Stimulated activated CD4-positive, alpha-beta T cell treated with anti-CD3 and anti-CD28 coated beads, Interleukin-1b, Interleukin-23, amount 100 ng/mL, for 4 hours (primary cell): ENCODE measurements at places on chromosomes 1 and 21.

DNA sequence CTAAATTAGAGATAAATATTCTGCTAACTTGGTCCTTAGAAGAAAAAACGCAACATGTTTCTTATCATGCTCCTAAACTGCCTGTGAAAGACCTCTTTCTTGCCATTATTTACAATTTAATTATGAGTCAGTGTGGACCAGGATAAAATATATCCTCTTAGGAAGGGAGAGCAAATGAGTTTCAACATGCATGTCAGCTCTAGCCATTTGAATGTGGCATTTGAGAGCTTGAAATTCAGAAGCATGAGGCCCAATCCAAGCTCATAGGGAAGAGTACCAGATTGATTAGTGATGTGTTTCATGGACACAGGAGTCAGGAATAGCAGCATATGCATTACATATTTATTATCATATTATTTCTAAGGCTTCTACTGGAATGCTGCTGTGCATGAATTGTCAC, 39.3 kb downstream of the TBX15 start:
- DNase-seq, result no peak

- no peak for DNase-seq
These were observed 14.0 kb upstream of the CTRC start for GRCh38 chr1:15424146-15424667.

- DNase-seq, result no peak
These were observed 1.6 kb downstream of the ABCA4 start for GRCh38 chr1:94119306-94119705.

- no peak for DNase-seq
These were observed 273.8 kb downstream of the MATN1 start for GRCh38 chr1:30449428-30450147.

DNA sequence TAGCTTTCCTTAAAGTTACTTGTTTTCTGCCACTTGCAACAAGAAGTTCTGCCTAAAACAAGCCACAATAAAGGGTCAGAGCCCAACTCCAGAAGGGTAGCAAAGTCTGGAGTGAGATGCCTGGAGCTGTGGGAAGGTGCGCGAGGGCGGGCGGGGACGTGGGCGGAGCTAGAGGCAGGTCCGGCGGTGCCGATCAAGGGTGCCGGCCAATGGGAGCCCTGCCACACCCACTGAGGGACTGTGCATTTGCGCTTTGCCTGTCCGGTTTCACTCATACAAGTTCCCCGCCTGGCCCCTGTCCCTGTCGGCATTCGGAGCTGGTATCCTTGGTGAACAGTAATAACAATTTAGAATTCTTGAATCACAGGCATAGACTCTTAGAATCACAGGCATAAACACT, 732.4 kb downstream of the MATN1 start:
- no peak for DNase-seq

GRCh38 chr1:33195556-33195955, 13.7 kb upstream of the TRIM62 start:
- DNase-seq, result no peak

GRCh38 chr1:113830039-113830438, 17.8 kb upstream of the RSBN1 start:
- no peak for DNase-seq

DNA sequence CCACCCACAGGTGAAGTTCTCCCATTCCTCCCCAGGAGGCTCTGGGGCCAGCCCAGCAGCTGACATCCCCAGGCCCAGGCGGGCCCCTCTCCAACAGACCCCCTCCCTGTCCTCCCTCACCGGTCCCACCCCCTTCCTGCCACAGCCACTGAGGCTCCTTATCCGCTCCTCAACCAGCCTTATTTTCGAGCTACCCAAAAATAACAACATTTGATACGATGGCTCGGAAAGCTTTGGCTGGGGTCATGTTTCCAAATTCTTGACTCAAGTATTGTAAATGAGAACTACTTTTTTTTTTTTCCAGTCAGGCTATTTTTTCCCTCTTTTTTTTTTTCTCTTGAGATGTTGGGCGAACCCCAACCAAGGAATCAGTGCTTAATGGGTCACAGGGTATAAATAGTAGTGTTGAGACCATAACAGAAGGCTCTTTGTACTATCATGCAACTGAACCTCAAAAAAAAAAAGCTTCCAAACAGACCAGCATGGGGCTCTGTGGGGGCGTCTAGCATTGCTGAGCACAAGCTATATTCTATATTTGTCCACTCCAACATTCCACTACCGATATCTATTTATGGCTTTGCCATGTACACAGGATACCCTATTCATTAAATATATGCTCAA, 27.2 kb downstream of the IRF2BP2 start:
- no peak for DNase-seq

DNA sequence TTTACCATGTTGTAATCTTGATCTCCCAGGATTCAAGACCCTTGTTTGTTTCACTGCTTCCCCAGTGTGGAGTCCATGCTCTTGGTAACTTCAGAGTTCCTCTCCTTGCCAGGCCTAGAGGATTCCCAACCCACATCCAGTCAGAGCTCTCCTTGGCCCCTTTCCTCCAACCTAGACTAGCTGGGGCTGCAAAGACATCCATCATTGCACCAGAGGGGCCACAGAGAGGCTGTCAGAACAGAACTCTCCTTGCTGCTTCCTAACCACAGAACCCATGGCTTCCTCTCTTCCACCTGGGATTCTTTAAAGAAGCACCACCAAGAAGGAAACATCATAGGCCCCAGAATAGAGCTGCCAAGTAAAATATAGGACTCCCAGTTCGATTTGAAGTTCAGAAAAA, 81.0 kb downstream of the HMGB4 start:
- no peak for DNase-seq

DNA sequence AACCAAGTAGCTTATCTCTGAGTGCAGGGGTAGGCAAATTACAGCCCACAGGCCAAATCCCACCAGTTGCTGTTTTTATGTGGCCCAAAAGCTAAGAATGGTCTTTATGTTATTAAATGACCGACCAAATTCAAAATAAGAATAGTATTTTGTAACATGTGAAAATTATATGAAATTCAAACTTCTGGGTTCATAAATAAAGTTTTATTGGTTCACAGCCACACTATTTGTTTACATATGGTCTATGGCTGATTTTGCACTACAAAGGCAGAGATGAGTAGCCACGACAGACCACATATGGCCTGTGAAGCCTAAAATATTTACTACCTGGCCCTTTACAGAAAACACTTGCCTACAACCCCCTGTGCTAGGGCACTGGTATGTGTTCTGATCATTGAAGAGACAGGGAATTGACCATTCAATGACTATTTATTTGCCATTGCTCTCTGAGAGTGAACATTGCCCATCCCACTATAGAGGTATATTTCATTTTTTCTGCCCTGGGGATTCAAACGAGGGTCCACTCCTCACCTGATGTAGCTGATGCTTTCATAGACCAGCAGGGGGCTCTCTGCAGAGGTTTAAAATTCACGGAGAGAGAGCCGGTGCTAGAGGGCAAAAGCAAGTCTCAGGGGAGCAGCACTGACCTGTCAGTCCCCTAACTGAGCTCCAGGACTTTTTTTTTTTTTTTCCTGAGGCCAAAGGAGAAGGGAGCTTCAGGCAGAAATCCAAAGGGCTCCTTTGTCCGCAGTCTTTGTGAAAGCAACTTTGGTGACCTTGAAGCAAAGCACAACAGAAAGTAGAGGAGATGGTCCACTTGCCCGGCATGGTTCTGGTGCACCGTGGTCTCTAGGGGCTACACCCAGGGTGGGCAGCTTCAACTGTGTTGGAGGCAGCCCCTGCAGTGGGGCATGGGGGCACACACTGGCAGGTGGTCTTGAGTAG, 7.3 kb upstream of the GNL2 start:
- no peak for DNase-seq

DNA sequence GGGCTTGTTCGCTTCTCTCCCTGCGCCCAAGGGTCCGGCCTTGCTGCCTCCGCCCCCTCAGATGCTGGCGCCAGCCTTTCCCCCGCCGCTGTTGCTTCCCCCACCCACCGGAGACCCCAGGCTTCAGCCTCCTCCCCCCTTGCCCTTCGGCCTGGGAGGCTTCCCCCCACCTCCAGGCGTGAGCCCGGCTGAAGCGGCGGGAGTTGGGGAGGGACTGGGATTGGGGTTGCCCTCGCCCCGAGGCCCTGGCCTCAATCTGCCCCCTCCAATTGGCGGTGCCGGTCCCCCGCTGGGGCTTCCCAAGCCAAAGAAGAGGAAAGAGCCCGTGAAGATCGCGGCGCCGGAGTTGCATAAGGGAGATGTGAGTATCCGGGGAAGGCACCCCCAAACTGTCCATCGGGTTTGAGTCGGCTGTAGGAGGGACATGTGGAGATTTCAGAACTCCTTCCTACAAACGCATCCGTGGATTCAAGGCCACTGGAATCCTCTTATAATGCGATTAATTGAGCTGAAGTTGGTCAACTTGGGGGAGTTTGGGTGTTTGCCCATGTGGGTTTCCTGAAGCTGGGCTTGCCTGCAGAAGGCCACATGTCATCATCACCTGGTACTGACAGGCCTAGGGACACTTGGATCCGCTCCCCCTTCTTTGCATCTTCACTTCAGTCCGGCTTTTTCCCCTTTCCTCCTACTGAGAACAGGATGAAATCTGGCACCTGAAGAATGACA, 707 bp downstream of the PRCC start:
- no peak for DNase-seq

- DNase-seq, result no peak
These were observed 86.8 kb downstream of the WLS start for GRCh38 chr1:68145418-68146126.

GRCh38 chr21:29185633-29186032, 55.2 kb downstream of the MAP3K7CL start:
- DNase-seq, result no peak

GRCh38 chr1:110148961-110149360, 1.3 kb upstream of the SLC6A17 start:
- DNase-seq, result no peak

GRCh38 chr21:38495696-38496095, 2.6 kb downstream of the ERG start:
- DNase-seq, result no peak

- DNase-seq, result peak; percentile 26
These were observed 3.6 kb downstream of the KIAA0040 start for GRCh38 chr1:175188936-175189335.

DNA sequence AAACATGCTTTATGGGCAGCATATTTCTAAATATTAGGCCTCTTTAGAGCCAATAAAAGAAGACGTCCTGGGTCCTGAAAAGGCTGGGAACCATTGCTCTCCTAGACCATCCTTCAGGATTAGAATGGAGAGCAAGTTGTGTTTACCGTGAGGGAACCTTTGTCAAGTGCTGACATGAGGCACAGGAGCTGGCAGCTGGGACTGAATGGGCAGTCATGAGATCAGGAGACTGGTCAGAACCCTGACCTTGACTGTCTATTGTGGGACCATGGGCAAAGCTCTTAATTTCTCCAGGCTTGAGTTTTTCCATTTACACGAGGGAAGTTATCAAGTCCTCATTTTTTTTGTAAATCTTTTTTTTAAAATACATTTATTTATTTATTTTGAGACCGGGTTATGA, 5.2 kb downstream of the PFKFB2 start:
- no peak for DNase-seq

DNA sequence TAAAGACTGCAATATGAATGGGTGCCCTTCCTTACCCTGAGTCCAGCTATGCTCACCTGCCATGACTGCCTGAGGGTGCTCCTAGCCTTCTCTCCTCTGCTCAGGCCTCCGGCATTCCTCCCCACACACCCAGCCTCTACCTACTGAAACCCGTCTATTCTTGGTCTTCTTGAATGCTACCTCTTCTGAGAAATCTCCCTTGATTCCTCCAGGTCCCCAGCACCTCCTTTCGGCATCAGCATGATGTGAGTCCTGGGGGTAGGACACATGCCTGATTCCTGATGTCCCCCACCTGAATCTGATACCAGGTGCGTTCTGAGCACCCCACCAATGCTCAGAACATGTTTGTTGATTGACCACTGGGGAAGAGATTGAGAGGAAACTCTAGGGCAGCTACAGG, 8.6 kb downstream of the LDLRAD1 start:
- DNase-seq, result no peak

DNA sequence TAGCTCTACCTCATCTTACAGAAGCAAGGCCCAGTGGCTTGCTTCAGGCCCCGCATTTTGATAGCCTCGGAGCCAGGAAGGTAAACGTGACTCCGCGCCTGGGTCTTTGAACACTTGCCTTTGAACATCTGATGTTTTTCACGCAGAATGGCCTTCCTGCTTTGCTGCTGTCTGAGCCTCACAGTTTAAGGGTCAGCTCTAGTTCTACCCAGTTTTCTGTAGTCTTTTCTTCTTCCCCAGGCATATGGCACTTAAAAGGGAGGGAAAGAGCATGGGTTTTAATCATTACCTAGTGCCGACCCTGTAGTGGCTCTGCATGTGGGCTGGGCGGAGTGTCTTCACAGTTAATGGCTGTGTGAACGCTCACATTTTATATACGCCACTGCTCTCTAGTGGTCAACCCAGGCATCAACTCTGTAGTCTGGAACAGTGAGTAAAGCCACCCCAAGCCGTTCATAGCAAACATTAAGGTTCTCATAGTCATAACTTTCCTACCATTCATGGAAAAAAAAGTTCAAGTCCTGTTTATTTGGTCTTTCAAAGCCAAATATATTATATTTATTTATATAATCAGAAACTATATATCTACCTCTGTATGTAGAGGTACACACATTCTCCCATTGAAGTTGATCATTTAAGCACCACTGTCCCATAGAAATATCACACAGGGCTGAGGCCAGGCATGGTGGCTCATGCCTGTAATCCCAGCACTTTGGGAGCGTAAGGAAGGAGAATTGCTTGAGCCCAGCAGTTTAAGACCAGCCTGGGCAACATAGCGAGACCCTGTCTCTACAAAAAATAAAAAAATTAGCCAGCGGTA, 78.1 kb downstream of the IER5 start:
- DNase-seq, result peak; percentile 42

DNA sequence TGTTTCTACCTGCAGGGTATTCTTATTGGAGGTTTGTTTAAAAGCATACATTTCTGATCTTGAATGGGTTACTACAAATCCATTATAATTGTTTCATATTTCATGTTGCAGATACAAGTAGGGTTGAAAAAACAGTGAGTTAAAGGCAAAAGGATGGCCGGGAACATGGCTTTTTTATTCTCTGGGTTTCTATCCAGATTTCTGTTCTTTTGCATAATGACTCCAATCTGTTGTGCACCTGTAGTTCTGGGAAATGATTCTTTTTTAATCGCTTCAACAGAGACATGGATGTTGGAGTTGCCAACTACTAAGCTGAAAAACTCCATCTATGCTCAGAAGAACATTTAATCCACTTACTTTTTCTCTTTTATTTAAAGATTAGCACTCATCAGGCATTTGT, 2.7 kb upstream of the ADAMTS1 start:
- DNase-seq, result no peak

- no peak for DNase-seq
These were observed 136.2 kb downstream of the NTNG1 start for GRCh38 chr1:107277022-107277421.

DNA sequence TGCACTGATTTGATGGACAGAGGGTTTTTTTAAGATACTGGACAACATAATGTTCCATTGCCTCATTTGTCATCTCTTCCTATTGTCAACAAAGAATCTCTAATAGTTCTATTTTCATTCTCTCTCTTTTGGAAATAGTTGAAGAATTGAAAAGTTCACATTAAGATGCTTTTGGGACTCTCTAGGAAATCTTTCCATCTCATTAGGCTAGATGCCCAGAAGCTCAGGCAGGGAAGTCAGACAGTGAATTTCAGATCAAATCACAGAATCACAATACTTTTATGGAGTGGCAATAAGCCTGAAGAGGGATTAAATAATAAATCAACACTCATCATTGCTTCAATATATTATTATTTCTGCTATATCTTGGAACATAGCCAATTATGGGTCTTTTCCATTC, 29.2 kb downstream of the NEGR1 start:
- no peak for DNase-seq

GRCh38 chr1:119617751-119618691, 30.0 kb downstream of the ZNF697 start:
- DNase-seq, result no peak
